Smooth muscle cell of the pulmonary artery (primary cell): ENCODE measurements at places on chromosomes 4 and X. TPM values are rescaled to one million over a fixed set of nuclear protein-coding genes. Genes with fewer than 3 reads are reported as not detected.

The ZRSR2 gene
- total RNA-seq = 2.6 and 2.7 TPM in 2 replicates

The NXF2B gene
- total RNA-seq = not detected in 2 replicates

The ARHGAP4 gene
- total RNA-seq = 0.39 and 1.4 TPM in 2 replicates

The TCEAL5 gene
- not detected in 2 replicates for total RNA-seq

The RHOXF2 gene
- not detected in 2 replicates for total RNA-seq

The C4orf50 gene
- under 0.01 TPM in 1 of 2 replicates, not detected in the other for total RNA-seq

The GLOD5 gene
- total RNA-seq = not detected in 2 replicates

The SORCS2 gene
- 0.33 and 0.53 TPM in 2 replicates for total RNA-seq

The SORBS2 gene
- total RNA-seq = 18.1 and 30.9 TPM in 2 replicates

The DMRTC1B gene
- total RNA-seq = not detected in 2 replicates

The NLGN4X gene
- total RNA-seq = 0.13 and 0.46 TPM in 2 replicates

The SLC10A7 gene
- total RNA-seq = 6.7 and 11.1 TPM in 2 replicates

The KLF8 gene
- 2.2 and 4.9 TPM in 2 replicates for total RNA-seq

The GAGE12J gene
- total RNA-seq = not detected in 2 replicates

The SPATA4 gene
- total RNA-seq = 0.23 and 0.46 TPM in 2 replicates

The KLHL4 gene
- 1.8 and 6.2 TPM in 2 replicates for total RNA-seq

The HPF1 gene
- total RNA-seq = 9.8 and 12.0 TPM in 2 replicates

The TMEM129 gene
- 56.2 and 58.2 TPM in 2 replicates for total RNA-seq

The CHST7 gene
- 12.7 and 25.0 TPM in 2 replicates for total RNA-seq

The WNK3 gene
- 0.86 and 1.5 TPM in 2 replicates for total RNA-seq

The LRIT3 gene
- 0.03 TPM in 1 of 2 replicates, not detected in the other for total RNA-seq

The ETDA gene
- not detected in 2 replicates for total RNA-seq

The WDR17 gene
- 0.76 and 1.2 TPM in 2 replicates for total RNA-seq

The IGFBP7 gene
- total RNA-seq = 2,245 and 2,337 TPM in 2 replicates

The NAP1L5 gene
- total RNA-seq = 7.8 and 9.1 TPM in 2 replicates
